Brain (organoid and tissue), 16 donors: ENCODE measurements at places on chromosomes 7 and 10. TPM values are rescaled to one million over a fixed set of nuclear protein-coding genes. Genes with fewer than 3 reads are reported as not detected.

Gene P4HA1
- polyA plus RNA-seq = 9.6 TPM

Gene EMX2
- 11.4 TPM for polyA plus RNA-seq

Gene PNLIPRP2
- polyA plus RNA-seq = not detected

Gene MTURN
- polyA plus RNA-seq = 450 TPM

Gene PTPRZ1
- polyA plus RNA-seq = 26.3 TPM

Gene ADAP1
- polyA plus RNA-seq = 60.1 TPM

Gene SPDYE2
- polyA plus RNA-seq = not detected

Gene HPSE2
- 4.5 TPM for polyA plus RNA-seq

Gene SPDYE8
- polyA plus RNA-seq = not detected

Gene DMBT1
- polyA plus RNA-seq = 0.63 TPM

Gene GSAP
- polyA plus RNA-seq = 1.4 TPM

Gene NOS3
- 4.2 TPM for polyA plus RNA-seq

Gene CHAT
- polyA plus RNA-seq = not detected

Gene CREB5
- polyA plus RNA-seq = 11.6 TPM

Gene FAM25C
- not detected for polyA plus RNA-seq

Gene ASNS
- 257 TPM for polyA plus RNA-seq

Gene LRMDA
- polyA plus RNA-seq = 8.3 TPM

Gene SVOPL
- polyA plus RNA-seq = not detected

Gene RPA3
- polyA plus RNA-seq = 57.1 TPM

Gene OR6V1
- polyA plus RNA-seq = not detected

Gene FAM25A
- polyA plus RNA-seq = not detected

Gene HMX3
- 12.9 TPM for polyA plus RNA-seq

Gene ZNF107
- polyA plus RNA-seq = 0.56 TPM

Gene CH25H
- 1.3 TPM for polyA plus RNA-seq

Gene CELF2
- 19.5 TPM for polyA plus RNA-seq

Gene VAX1
- 0.48 TPM for polyA plus RNA-seq

Gene NME8
- not detected for polyA plus RNA-seq

Gene HOXA13
- polyA plus RNA-seq = 0.54 TPM

Gene NEURL1
- 71.6 TPM for polyA plus RNA-seq

Gene GIMAP1
- 1.1 TPM for polyA plus RNA-seq

Gene SAMD9L
- polyA plus RNA-seq = 0.75 TPM

Gene CCDC172
- polyA plus RNA-seq = not detected

Gene AOC1
- polyA plus RNA-seq = not detected

Gene CYTH3
- polyA plus RNA-seq = 18.4 TPM

Gene NAT16
- 41.0 TPM for polyA plus RNA-seq

Gene ABCB4
- 0.75 TPM for polyA plus RNA-seq

Gene PPP1R3C
- polyA plus RNA-seq = 8.7 TPM

Gene THAP5
- polyA plus RNA-seq = 7.6 TPM

Gene SH2D4B
- not detected for polyA plus RNA-seq

Gene ECHDC3
- polyA plus RNA-seq = 19.5 TPM

Gene SLC39A12
- polyA plus RNA-seq = 12.8 TPM

Gene JAKMIP3
- 1.0 TPM for polyA plus RNA-seq

Gene VSTM2A
- polyA plus RNA-seq = 5.9 TPM

Gene CYP3A7
- not detected for polyA plus RNA-seq

Gene ESYT2
- 32.1 TPM for polyA plus RNA-seq

Gene PLCE1
- 2.7 TPM for polyA plus RNA-seq

Gene OPALIN
- 31.9 TPM for polyA plus RNA-seq

Gene COL28A1
- 0.24 TPM for polyA plus RNA-seq

Gene PWWP2B
- 16.0 TPM for polyA plus RNA-seq

Gene CDC123
- polyA plus RNA-seq = 86.8 TPM

Gene RPEL1
- not detected for polyA plus RNA-seq

Gene PROSER2
- polyA plus RNA-seq = 0.63 TPM
